Inflammatory macrophage (primary cell): ENCODE measurements at places on chromosomes 16 and 17.

DNA sequence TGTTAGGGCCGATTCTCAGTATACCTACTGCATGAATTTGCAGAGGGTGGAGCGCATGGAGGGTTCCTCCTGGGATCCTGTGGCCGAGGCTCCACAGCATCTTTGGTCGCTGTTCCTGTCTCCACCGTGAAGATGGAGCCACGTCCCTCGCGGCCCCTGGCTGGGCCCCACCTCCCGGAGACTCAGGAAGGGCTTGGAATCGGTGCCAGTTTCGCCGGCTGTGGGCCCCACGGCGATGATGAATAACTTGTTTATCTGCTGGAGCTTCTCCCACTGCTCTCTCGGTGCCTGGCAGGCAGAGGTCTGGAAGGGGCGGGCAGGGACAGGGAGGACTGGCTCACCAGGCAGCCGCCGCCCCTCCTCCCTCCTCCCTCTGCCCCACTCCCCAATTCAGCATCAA, 8.1 kb downstream of the SLC5A11 start:
- no peak for DNase-seq

DNA sequence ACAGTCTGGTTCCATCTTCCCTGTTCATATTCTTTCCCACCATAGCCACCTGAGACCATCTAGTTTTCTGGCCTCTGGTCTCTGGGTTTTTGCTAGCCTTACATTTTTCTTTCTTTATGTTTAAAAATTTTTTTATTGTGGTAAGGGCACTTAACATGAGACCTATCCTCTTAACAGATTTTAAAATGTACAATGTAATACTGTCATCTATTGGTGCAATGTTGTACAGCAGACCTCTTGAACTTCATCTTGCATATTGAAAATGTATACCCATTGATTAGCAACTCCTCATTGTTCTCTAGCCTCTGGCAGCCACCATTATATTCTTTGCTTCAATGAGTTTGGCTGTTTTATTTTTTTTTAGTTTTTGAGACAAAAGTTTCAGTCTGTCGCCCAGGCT, 39.2 kb downstream of the ITGAM start:
- no peak for DNase-seq

DNA sequence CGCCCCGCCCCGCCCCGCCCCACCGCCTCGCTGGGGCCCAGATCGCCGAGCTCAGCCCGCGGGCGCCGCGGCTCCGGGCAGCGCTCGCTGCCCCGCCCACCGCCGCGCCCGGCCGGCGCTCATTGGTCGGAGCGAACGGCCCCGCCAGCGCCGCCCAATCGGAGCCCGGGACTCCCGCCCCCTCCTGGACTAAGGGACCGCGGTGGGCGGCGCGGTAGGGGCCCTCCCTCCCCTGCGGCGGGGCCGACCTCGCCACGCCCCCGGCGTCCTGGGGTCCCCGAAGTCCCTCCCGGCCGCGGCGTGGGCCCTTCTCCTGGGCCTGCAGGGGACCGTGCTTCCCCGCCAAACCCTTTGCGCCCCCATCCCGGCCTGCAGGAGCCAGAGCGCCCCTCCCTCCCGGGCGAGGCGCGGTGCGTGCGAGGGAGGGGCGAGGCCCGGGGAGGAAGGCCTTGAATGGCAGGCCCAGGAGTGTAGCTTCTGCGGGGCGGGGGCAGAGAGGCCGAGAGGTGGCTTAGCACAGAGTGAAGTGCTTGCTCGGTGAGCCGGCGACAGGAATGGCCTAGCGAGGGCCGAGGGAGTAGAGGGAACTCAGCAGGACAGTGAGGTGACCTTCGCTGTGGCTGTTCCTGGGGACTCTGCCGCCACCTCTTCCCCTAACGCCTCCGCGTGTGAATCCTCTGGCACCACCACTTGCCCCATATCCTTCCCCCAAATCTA, at the start of gene CAMKK1:
Gene CAMKK1 (minus strand): TSS at position 51 of the 717 bp plus-strand sequence. CDS start 7,366 bp downstream, outside the sequence.
- DNase-seq, result peak; percentile 89

DNA sequence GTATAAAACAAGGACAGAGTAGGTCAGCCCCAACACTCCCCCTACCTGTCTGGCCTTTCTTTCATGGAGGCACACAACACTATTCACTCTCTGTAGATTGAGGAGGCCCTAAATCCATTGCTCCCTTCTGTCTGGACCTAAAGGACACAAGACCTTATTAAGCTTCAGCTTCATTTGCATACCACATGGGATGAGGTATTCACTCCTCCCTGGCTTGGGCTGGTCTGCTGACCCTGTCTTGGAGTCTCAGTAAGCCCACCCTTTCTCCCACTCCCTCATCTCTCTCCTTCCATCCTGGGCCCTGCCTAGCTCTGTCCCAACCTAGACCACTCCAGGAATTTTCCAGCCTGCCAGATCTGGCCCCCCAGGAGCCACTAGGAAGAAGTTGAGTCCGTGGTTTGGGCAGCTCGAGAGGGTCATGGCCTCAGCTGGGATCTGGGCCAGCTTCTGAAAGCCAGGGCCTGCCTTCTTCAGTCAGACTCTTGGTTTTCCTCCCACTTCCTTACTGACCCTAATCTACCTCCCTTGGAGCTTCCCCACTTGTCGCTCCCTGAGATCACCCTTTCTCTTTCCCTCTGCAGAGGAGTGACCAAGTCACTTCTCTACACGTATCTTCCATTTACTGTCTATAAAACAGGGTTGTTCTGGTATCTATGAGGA, 6.5 kb upstream of the LLGL1 start:
- DNase-seq, result no peak

DNA sequence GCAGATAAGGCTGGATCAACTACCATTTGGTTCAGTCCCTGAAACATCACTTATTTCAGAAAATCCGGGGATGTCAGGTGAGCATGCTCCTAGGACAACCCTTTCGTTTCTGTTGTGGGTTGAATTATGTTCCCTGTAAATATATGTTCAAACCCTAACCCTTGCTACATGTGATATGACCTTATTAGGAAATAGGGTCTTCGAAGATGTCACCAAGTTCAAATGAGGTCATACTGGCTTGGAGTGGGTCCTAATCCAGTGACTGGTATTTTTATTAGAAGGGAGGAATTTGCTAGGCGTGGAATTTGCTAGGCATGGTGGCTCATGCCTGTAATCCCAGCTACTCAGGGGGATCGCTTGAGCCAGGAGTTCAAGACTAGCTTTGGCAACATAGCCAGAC, 21.3 kb downstream of the SNX20 start:
- DNase-seq, result no peak

DNA sequence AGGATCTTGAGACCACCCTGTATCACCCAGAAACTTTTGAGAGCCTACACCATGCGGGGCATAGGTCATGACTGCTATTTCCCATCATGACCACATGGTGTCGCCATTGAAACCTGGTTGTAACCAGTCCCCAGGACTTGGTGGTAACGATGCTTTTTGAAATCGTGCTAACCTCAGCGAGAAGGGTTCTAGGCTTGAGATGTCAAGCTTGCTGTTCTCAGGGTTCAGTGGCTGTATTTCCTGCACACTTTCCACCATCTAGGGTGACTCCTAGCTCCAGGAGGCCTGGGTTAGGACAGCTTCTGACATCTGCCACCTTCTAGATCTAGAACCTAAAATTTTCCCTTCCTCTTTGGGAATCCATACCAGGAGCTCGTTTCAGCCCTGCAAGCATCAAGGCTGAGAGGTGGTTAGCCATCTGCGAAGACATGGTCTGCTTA, 13.0 kb upstream of the SPNS3 start:
- DNase-seq, result peak; percentile 71

DNA sequence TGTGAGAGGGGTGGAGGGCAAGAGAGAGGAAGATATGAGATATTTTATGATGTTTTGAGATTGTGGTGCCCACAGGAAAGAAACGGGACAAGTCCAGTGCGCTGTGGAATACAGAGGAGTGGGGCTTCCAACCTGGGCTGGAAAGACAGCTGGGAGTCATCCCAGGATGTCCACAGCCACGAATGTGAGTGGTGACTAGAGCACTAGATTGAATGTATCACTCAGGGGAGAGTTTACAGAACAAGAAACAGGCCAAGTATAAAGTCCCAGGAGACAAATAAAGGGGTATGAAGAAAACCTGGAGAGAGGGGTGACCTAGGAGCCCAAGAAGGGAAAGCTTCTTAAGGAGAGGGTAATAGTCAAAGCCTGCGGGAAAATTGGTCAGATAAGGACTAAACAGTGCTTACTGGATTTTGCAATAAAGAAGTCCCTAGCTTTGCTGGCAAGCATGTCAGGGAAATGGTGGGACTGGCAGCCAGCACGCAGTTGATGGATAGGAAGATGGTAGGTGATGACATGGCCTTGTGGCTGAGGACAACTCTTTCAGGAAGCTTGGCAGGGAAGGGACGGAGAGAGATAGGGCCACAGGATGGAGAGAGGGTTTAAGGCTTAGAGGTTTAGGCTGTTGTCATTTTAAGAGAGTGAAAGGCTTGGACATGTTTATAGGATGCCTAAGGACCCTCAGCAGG, 114.5 kb downstream of the AXIN2 start:
- DNase-seq, result no peak

GRCh38 chr16:83215406-83216001, 588.7 kb downstream of the CDH13 start:
- peak; percentile 43 for DNase-seq

DNA sequence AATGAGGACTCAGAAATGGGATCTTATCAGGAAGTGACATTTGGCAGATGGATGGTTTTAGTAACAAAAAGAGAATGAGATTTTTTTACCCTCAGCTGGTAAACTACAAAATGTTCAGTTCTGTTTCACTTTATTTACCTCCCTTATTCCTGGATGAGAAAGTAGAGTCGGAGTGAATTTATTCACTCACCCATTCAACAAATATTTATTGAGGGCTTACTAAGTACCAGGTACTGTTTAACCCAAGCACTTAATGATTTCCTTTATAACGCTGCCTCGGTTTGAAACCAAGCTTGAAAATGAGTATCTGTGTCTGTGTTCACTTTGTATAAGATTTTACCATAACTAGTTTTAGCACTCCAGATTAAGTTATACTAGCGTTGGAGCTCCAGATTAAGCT, 38.1 kb downstream of the CDRT15 start:
- no peak for DNase-seq

- DNase-seq, result peak; percentile 82
Measured at GRCh38 chr16:11152677-11153331, 103.2 kb downstream of the SOCS1 start.

GRCh38 chr17:7647018-7647417, 3.7 kb upstream of the ATP1B2 start:
- DNase-seq, result peak; percentile 78

DNA sequence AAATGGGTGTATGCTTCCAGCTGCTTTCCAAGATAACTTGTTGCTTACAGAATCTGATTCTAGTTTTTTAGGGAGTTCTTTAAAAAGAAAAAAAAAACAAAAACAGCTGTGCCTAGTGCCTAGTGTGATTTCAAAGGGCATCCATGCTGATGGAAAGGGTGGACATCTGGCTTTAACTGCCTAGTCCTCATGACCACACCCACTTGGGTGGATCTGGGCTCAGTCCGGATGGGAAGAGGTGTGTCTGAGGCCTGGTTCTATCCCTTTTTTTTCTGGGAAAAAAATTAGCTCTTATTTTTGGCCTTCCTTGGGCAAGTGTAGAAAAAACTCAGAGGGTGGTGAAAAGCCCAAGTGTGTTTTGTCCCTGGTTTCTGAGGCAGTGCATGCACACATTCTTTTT, 132.3 kb upstream of the CDH11 start:
- DNase-seq, result no peak

- DNase-seq, result no peak
Measured at GRCh38 chr16:64269756-64270155, 852.1 kb downstream of the CDH11 start.

GRCh38 chr17:39699818-39700147, at the start of gene ERBB2:
Gene ERBB2 (plus strand): TSS chr17:39700064. CDS start chr17:39700239, 175 bp downstream.
- DNase-seq, result no peak

DNA sequence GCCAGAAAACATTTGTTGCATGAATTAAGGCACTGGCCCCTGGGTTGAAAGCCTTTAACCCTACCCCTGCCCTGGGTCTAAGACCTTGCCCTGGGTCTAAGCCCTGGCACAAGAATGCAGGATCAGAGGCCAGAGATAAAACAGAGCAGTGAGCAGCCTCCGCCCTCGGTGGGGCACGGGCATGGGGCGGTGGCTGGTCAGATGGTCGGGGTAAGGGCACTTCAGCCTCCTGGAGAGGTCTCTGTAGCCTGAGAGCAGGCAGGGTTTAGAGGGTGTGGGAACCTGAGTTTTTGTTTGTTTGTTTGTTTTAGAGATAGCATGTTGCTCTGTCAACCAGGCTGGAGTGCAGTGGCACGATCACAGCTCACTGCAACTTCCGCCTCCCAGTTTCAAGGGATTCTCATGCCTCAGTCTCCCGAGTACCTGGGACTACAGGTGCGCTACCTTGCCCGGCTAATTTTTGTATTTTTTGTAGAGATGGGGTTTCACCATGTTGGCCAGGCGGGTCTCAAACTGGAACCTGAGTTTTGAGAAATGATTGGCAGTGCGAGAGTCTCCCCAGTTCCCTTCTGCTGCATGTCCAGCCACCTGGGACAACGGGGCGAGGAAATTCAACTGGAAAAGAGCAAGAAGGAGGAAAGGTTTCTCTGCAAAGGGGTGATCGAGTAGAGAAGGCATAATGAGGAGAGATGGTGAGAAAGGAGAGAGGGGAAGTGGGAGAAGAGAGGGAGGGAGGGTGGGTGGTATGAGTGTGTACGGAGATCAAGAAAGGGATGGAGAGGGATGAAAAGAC, 27.7 kb downstream of the TNS4 start:
- DNase-seq, result no peak

- no peak for DNase-seq
Measured at GRCh38 chr17:30956764-30957374, 14.0 kb upstream of the RNF135 start.

GRCh38 chr17:9487406-9487805, 88.2 kb downstream of the STX8 start:
- DNase-seq, result no peak

DNA sequence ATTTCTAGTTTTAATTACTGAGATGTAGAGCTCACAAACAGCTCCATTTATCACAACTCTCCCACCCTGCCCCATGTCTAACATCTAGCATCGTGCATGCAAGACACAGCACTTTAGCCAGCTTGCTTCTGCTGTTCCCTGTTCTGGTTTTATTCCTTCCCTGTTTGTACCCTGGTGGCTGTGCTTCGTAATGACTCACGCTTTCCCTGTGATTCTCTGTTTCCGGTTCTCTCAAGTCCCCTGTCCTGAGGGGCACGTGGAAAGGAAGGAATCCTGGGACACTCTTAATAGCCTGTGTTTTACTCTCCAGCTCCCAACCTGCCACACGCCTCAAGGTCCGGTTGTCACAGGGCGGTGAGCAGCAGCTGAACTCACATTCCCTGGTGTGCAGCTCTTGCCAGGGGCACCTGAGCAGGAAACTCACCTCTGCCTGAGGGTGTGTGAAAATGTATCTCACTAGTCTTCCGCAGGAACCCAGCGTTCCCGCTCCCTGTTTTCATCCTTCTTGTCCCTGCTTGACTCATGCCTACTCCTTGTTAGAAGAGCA, 10.6 kb downstream of the SHISA6 start:
- no peak for DNase-seq

- no peak for DNase-seq
Measured at GRCh38 chr17:7478276-7479212, 887 bp downstream of the ZBTB4 start.

DNA sequence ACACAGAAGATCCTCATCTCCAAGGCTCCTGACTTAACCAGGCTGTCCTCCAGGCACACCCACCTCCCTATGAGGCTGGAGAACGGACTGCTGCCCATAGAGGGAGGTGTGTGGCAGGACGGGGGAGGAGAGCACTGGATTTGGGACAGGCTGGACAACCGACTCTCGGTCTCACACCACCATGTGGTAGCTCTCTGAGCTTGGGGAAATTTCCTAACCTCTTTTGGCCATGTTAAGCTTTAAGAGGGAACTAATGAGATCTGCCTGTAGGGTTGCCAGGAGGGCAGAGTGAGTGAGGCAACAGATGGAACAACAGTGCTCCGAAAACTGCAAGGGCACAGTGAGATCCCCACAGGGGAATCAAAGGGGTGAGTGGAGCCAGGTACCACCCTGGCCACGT, 32.7 kb downstream of the RHBDL3 start:
- DNase-seq, result peak; percentile 18
